Osteoblast (primary cell): ENCODE measurements at places on chromosomes 2 and 18. TPM values are rescaled to one million over a fixed set of nuclear protein-coding genes. Genes with fewer than 3 reads are reported as not detected.

GRCh38 chr18:463403-463802 lies 37.1 kb downstream of the COLEC12 start:
- DNase-seq, result no peak

DNA sequence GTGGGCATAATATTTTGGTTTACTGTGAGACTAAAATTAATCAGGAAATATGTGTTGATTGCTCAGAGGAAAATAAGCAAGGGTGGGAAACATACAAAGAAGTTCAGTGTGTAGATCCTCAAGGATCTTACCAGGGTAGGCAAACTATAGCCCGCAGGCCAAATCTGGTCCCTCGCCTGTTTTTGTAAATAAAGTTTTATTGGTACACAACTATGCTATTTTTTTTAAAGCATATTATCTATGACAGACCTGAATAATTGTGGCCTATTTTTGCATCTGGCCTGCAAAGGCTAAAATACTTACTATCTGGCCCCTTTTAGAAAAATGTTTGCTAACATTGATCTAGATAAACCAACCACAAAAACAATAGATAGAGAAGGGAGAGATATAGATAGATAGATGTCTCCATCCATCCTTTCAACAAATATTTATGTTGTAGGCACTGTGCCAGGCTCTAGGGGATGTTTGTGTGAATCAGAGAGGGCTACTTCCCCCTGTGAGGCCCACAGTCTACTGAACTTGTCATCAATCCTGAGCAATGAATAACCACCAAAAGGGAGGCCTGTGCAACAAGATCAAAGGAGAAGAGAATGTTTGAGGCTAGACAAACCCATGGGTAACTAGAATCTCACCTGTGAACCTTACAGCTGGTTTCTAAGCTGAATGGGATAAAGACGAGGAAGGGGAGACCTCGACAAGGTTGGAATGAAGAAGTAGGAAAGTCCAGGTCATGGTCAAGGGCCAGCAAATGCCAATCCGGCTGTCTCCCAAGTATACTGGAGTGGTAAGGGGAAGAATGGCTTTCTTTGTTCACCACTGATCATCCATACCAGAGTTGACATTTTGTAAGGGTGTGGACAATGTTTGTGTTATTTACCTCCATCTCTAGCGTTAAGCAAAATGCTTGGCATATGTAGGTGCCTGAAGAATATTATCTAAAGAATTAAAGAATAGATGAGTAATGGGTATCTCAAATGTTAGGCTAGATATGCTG lies 23.6 kb downstream of the ALPK2 start:
- no peak for DNase-seq

DNA sequence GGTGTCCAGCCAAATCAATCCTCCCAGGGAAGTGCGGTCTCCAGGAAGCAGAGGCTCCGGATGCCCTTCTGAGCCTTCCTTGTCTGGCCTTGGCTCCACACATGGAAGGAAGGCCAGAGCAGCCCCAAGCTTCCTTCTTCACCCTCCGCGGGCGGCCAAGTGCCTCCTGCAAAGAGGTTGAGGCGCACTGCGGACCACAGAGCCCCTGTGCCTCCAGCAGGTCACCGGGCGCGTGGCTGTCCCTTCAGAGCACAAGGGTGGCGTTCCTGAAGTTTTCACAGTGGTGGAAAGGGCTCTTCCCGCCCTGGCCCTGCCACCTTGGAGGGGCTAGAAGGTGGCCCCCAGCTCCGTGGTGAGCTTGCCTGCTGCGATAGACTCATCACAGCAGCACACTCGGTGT lies 175.9 kb upstream of the RAB12 start:
- no peak for DNase-seq

The IL18RAP gene
- total RNA-seq, result not detected in 2 replicates

DNA sequence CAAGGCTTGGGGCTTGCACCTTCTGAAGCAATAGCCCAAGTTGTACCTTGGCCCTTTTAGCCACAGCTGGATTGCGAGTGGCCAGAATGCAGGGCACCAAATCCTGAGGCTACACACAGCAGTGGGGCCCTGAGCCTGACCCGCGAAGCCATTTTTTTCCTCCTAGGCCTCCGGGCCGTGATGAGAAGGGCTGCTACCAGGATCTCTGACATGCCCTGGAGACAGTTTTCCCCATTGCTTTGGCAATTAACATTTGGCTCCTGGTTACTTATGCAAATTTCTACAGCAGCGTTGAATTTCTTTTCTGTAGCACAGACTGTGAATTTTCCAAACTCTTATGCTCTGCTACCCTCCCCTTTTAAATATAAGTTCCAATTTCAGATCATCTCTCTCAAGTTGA lies 54.5 kb downstream of the MOCOS start:
- no peak for DNase-seq

The ZNF804A gene
- total RNA-seq, result under 0.01 TPM in 1 of 2 replicates, not detected in the other

GRCh38 chr18:49611316-49611715 lies 49.5 kb downstream of the LIPG start:
- no peak for DNase-seq

The VWA3B gene
- 0.59 TPM in 1 of 2 replicates, not detected in the other for total RNA-seq
